Left cardiac atrium (tissue), 4 donors: ENCODE measurements at places on chromosomes 16 and 17. TPM values are rescaled to one million over a fixed set of nuclear protein-coding genes. Genes with fewer than 3 reads are reported as not detected.

DNA sequence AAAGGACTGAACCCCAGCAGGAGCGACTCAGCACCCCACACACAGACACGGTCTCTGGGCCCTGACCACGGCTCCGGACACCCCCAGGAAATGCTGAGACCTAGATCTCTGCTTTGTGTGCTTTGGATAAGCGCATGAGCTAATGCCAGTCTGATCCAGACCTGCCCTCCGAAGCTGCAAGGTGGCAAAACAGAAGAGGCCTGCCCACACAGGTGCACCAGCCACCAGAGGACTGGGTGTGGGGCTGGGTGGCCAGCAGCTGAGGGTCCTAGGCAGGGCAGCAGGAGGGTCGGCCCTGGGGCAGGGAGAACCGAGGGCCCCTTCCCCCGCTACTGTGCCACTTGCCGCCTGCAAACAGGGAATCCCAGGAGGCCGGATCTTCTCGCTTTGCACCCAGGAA, 30.7 kb upstream of the EIF1 start:
- DNase-seq = no peak

- DNase-seq = no peak
Observed at GRCh38 chr16:86261379-86261778, 248.9 kb upstream of the FOXF1 start.

DNA sequence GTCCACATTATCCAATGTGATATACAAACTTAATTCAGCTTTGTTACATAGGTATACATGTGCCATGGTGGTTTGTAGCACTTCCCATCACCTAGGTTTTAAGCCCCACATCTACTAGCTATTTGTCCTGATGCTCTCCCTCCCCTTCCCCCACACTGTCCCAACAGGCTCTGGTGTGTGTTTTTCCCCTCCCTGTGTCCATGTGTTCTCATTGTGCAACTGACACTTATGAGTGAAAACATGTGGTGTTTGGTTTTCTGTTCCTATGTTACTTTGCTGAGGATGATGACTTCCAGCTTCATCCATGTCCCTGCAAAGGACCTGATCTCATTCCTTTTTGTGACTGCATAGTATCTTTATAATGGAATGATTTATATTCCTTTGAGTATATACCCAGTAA, 196.7 kb downstream of the CDH11 start:
- no peak for DNase-seq

GRCh38 chr17:74408262-74408661, 23.6 kb upstream of the GPRC5C start:
- no peak for DNase-seq

GRCh38 chr16:59116744-59117143, 382.6 kb upstream of the GOT2 start:
- DNase-seq = no peak

Gene KRTAP4-1
- total RNA-seq = not detected

Gene DNAI2
- total RNA-seq = not detected

Gene LDHD
- total RNA-seq = 26.6 TPM

Gene SMTNL2
- 13.3 TPM for total RNA-seq

Gene PPP1R27
- not detected for total RNA-seq

Gene KCNAB3
- 0.71 TPM for total RNA-seq

Gene SLC16A5
- 14.3 TPM for total RNA-seq
